ENCODE measurements at places on chromosomes 12 and 14. TPM values are rescaled to one million over a fixed set of nuclear protein-coding genes. Genes with fewer than 3 reads are reported as not detected.

DNA sequence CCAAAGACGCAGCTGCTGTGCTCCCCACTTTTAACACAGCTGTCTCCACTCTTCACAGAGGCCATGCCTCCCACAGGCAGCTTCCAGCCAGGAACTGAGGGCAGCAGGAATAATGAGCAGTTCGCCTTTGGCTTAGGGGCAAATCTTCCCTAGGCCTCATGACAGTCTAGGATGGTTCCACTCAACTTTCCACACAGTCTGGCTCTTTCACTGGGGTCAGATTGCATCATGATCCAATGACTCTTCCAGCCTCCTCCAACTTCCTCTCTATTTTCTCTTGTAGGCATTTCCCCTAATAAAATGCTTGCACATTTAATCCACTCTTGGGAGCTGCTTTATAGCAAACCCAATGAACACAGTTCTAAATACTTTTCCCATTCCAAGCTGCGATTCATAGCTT, 271.6 kb upstream of the ATP2B1 start:
- DNase-seq = no peak
- no peaks in the 10 kb centered on the region for H3K27me3 ChIP-seq
- no peaks in the 10 kb centered on the region for H3K36me3 ChIP-seq
- no peak overlapping the region for H3K4me3 ChIP-seq
- no peaks in the 10 kb centered on the region for H3K4me1 ChIP-seq

Gene RFLNA
- total RNA-seq = 24.1 TPM

Gene AMN
- total RNA-seq = 89.1 TPM

- H3K27ac ChIP-seq = peak overlapping the region; percentile 15
- peaks cover 15% of the 10 kb centered on the region for H3K4me1 ChIP-seq
- no peaks in the 10 kb centered on the region for H3K27me3 ChIP-seq
- H3K36me3 ChIP-seq = no peaks in the 10 kb centered on the region
- H3K4me3 ChIP-seq = no peak overlapping the region
These were observed 19.1 kb downstream of the SH2B3 start for GRCh38 chr12:111424793-111425251.

- DNase-seq = peak; percentile 51
- no peaks in the 10 kb centered on the region for H3K36me3 ChIP-seq
- peak overlapping the region; percentile 84 for H3K27ac ChIP-seq
- H3K4me3 ChIP-seq = peak overlapping the region; percentile 75
- peaks cover 13% of the 10 kb centered on the region for H3K4me1 ChIP-seq
These were observed 604 bp downstream of the HCFC2 start for GRCh38 chr12:104064842-104065427.

Gene TAS2R20
- 5.2 TPM for total RNA-seq

All from Peyer's patch (tissue), 4 donors.